ENCODE measurements at places on chromosomes 12 and 14. TPM values are rescaled to one million over a fixed set of nuclear protein-coding genes. Genes with fewer than 3 reads are reported as not detected.

Gene INSM2
- total RNA-seq = not detected

Gene KRT6C
- not detected for total RNA-seq

Gene PRH2
- total RNA-seq = 1.0 TPM

Gene FBLN5
- 1.1 TPM for total RNA-seq

DNA sequence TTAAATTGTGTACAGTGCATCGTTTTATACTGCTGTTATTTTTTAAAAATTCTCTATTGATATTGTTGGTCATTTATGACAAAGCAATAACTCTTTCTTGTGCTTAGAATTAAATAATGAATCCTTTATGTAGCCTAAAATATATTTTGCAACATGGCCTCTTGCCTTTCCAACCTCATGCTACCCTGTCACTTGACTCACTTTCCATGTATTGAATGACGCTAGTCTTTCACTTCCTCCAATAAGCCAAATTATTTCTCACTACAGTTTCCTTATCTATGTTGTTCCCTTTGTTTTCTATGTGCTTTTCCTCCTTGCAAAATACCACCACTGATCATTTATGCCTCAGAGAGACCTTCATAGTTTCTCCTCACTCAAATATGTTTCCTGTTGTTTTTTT lies 16.3 kb upstream of the EPYC start:
- DNase-seq = no peak

GRCh38 chr14:80959496-80959895 lies 4.1 kb downstream of the TSHR start:
- peak; percentile 26 for DNase-seq

- DNase-seq = no peak
Measured at GRCh38 chr12:52813203-52813819, 605 bp downstream of the KRT4 start.

- DNase-seq = no peak
Measured at GRCh38 chr12:132148368-132149045, 4.2 kb downstream of the NOC4L start.

DNA sequence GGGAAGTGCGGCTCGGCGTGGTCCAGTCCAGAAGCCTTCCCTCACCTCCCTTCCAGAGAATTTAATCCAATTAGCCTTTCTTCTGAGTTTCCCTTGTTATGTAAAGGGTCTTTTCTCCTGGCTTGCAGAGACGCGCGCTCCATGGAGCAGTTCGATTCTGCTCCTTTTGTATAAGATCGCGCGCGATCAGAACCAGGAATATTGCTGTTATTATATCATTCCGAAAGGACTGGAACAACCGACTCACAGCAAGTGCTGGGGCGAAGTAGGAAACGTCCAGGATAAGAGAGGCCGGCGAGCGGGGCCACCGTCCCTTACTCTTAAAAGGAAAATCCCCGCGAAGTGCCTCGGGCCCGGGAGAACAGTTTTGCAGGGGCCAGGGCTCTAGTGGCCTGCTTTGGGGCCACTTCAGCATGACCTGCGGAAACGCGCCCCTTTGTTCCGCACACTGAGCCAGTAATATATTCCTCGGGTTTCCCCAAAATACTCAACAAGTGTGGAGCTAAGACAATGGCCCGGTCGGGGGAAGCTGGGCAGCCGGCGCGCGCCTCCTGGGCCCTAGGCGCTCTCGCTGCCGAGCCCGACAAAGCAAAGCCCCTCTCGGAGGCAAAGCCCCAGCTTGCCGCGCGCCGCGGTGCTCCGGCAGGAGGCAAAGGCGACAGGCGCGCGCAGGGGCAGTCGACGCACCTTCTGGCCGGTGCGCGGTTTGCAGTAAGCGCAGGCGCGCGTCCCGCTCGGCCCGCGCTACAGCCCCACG lies 2.9 kb downstream of the RFX4 start:
- DNase-seq = no peak

DNA sequence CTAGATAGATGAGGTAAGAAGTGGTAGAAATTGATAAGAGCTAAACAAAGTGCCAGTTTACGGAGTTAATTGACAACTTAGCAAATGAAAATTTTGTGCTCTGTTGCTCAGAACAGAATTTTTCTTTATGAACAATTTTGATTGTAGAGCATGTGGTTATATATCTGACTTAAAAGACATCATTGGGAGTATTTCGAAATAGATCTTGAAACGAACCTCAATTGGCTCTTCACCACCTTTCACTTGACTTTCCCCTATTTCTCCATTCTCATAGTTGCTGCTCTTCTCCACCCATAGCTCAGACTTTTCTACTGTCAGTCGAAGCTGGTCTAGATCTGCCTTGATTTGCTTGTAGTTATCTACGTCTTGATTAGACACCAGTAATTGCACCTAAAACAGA lies 212.1 kb downstream of the ITPR2 start:
- no peak for DNase-seq

DNA sequence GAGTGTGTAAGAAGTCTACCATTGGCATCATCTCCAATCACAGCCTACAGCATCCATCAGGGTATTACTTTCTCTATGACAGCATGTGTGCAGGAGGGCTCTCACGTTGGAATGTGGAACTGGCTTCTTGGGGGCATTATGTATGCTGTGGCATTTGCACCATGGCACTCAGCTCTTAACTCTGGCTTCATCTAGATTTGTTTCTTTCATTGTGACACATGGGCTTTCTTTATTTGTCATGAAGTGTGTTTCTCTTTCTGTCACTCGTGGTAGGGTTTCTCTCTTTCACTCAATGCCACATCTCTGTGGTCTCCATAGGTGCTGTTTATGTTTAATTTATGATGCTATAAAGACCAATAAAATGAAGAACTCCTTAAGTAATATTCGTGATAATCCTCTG lies 191.2 kb upstream of the GARIN2 start:
- DNase-seq = no peak

DNA sequence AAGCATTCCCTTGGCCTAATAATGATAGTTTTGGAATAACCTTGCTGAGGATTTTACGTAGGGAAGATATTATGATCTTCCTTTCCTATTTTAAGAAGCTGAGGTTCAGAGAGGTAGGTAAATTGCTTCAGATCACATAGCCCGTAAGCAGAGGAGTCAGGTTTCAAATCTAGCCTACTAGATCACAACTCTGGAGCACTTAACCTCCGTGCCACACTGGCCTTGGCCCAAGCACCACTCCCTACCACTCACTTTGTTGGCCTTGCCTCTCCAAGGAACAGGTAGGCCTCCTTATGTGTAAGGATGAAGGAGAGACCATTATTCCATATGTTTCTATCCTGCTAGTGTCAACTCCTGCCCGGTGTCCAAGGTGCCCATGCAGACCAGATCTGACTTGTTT lies 12.4 kb upstream of the ACOT1 start:
- no peak for DNase-seq

GRCh38 chr12:123715195-123715594 lies 3.0 kb downstream of the ATP6V0A2 start:
- no peak for DNase-seq

DNA sequence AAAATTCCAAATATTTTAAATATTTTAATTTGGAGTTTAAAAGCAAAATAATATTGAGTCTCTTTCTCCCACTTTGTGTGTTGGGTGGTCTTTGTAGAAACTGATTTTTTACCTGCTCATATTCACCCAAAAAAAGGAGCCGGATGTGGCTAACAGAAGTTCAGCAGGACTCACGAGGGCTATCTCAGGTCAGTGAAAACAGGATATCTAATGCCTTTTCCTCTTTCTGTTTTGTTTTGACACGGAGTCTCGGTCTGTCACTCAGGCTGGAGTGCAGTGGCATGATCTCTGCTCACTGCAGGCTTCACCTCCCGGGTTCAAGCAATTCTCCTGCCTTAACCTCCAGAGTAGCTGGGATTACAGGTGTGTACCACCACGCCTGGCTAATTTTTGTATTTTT lies 30.8 kb downstream of the COA8 start:
- DNase-seq = peak; percentile 19

GRCh38 chr12:139585-139984 lies 73.0 kb downstream of the IQSEC3 start:
- DNase-seq = no peak

DNA sequence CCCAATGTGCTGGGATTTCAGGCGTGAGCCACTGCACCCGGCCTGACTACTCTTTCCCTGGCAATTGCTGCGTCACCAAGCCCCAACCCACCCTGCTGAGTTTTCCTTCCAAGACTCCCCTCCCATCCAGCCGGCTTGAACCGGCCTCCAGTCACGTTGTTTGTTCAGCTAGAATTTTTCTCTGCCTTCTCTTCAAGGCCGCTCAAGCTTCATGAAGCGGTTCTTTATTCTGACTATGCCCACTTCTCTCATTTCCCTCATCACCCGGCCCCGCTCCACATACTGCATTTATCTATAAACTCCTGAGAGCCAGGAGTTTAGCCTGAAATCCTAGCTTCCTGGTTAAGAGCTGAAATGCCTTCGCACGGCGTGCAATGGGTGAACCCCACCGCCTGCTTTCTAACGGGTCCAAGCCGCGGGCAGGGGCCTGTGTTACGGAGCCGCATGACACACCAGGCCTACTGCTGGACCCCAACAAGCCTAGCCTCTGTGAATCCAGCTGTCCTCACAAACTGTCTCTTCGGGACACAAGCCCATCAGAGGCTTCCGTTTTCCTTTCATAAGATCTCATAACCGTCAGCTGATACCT lies 999 bp upstream of the DCAF4 start:
- DNase-seq = no peak

GRCh38 chr12:43028826-43029225 lies 439.3 kb upstream of the PRICKLE1 start:
- no peak for DNase-seq

DNA sequence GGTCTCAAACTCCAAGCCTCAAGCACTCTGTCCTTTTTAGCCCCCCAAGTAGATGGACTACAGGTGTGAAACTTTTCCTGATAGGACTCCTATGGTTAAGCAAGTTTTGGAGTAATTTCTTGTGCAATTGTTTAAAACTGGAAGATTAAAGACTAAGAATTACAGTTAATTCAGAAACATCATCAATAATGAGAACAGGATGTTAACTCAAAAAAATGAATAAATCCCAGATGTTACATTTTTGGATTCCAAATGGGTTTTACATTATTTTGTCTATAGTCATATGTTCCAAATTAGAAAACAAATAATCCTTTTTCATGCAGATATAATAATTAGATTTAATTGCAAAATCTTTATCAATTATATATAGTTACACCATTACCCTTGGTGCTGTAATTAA lies 24.4 kb upstream of the KITLG start:
- no peak for DNase-seq

- DNase-seq = no peak
Measured at GRCh38 chr14:88682495-88683114, 110.1 kb downstream of the EML5 start.

- DNase-seq = no peak
Measured at GRCh38 chr12:115457798-115458197, 773.8 kb upstream of the TBX3 start.

GRCh38 chr12:127761880-127762279 lies 505.1 kb upstream of the TMEM132C start:
- DNase-seq = no peak

All from natural killer cell (primary cell).